ENCODE measurements at places on chromosomes 3 and 15. TPM values are rescaled to one million over a fixed set of nuclear protein-coding genes. Genes with fewer than 3 reads are reported as not detected.

ACP3 gene
- polyA plus RNA-seq, result 0.65 TPM

TGM4 gene
- polyA plus RNA-seq, result not detected

MON1A gene
- 5.8 TPM for polyA plus RNA-seq

NR2C2 gene
- 34.2 TPM for polyA plus RNA-seq

SCN11A gene
- polyA plus RNA-seq, result 2.5 TPM

LYZL4 gene
- not detected for polyA plus RNA-seq

SMAD6 gene
- 3.7 TPM for polyA plus RNA-seq

MST1 gene
- polyA plus RNA-seq, result 8.6 TPM

LINS1 gene
- polyA plus RNA-seq, result 14.6 TPM

Data from forelimb muscle (tissue), 1 donor.